Fibroblast of skin of back (primary cell): ENCODE measurements at places on chromosomes 16 and 17.

GRCh38 chr16:89096042-89096717 lies 2.5 kb downstream of the ACSF3 start:
- DNase-seq = no peak

DNA sequence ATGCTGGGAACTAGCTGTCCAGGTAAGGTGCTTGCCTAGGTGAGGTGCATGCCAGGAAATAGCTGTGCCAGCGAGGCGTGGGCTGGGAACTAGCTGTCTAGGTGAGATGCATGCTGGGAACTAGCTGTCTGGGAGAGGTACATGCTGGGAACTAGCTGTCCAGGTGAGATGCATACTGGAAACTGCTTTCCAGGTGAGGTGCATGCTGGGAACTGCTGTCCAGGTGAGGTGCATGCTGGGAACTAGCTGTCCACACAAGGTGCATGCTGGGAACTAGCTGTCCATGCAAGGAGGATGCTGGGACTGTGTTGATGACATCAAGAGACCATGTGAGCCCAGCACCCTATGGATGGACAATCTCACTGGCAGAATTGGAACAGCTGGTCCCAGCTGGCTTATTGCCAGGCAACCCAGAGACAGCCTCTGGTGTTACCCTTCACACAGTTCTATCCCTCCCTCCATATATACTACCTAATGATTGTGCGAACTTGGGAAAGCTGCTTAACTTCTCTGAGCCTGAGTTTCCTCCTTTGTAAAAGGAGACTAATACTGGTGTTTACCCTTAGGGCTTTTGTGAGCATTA lies 479.9 kb upstream of the RBFOX1 start:
- DNase-seq = no peak

DNA sequence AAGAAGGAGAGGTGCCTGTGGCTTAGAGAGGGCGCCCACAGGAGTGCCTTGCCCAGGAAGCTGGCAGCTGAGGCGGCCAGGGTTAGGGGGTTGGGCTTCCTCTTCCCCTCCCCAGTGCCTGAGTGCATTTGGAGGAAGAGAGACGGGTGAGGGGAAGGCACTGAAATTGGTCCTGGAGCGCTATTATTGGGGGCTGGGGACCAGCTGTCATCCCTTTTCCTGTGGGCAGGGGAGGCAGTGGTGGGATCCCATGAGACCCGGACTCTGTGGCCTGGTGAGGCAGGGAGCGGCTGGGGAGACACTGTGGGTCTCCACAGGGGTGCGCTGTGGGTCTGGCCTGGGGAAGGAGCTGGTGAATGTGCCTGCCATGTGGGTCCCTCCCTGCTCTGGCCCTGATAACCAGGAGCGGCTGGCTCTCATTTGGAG lies 259.7 kb downstream of the SEC14L1 start:
- peak; percentile 70 for DNase-seq

- DNase-seq = no peak
Measured at GRCh38 chr17:61403801-61404662, 4.4 kb downstream of the TBX2 start.

GRCh38 chr16:66381585-66382170 lies 15.2 kb downstream of the CDH5 start:
- DNase-seq = no peak

DNA sequence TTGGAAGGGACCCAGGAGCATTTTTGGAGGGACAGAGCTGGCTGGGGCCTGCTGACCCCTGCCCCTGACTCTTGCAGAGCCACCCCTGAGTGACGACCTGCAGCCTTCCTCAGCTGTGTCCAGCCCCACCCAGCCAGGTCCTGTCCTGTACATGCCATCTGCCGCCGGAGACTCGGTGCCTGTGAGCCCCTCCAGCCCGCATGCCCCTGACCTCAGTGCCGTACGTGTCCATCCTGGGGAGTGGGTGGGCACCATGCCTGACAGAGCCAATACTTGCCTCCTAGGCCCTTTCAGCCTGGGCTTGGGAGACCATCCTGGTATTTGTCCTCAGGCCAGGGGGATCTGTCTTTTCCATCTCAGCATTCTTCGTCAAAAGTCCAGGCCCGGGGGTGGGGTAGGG lies 27.5 kb downstream of the UNC13D start:
- DNase-seq = no peak

GRCh38 chr17:40610359-40610758 lies 37.3 kb downstream of the SMARCE1 start:
- no peak for DNase-seq
